ENCODE measurements at places on chromosomes 13 and 19.
A peak's percentile ranks its signal among the peaks of the same experiment; 100 is the strongest.

DNA sequence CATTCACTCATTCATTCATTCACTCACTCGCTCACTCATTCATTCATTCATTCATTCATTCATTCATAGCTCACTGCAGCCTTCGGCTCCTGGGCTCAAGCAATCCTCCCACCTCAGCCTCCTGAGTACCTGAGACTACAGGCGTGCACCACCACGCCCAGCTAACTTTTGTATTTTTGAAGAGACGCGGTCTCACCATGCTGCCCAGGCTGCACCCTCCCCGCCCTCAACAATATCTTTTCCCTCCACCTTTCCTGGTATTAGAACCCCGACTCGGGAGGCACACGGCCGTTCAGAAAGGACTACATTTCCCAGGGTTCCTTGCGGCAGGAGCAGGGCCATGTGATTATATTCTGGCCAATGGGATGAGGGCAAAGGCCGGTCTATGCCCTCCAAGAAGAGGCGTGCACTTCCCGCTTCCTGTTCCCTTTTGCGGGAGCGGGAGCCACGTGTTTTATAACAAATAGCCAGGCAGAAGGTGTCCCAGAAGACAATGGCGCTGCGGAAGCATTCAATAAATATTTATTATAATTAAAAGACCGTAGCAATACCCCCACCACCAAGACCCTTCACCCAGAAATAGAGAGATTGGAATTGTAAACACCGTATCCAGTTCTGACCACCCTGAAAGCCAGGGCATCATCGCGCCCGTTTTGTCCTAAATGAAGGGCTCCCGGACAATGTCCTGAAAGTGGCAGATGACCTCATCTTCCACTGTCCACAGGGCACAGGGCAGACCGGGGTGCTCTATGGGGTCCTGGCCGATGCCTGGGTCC, 15.9 kb downstream of the TICAM1 start:
- DNase-seq, result peak; percentile 97

DNA sequence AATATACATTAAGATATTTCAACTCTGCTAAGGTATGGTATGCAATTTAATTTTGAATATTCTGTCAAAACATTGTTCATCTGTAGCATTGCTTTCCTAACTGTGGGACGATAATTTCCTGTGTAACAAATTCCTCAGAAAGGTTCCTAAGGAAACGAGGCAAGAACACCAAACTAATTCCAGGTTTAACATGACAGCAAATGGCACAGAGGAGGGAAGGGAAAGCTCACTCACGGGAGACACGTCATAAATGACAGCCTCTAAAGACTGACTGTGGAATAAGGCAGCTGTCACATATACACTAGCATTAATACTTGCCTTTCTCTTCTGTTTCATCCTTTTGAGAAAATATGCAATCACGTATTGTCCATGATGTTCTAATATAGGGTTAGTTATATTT, 380.6 kb downstream of the LIG4 start:
- no peak for DNase-seq

GRCh38 chr19:873084-873483, 13.6 kb downstream of the CFD start:
- peak; percentile 45 for DNase-seq

DNA sequence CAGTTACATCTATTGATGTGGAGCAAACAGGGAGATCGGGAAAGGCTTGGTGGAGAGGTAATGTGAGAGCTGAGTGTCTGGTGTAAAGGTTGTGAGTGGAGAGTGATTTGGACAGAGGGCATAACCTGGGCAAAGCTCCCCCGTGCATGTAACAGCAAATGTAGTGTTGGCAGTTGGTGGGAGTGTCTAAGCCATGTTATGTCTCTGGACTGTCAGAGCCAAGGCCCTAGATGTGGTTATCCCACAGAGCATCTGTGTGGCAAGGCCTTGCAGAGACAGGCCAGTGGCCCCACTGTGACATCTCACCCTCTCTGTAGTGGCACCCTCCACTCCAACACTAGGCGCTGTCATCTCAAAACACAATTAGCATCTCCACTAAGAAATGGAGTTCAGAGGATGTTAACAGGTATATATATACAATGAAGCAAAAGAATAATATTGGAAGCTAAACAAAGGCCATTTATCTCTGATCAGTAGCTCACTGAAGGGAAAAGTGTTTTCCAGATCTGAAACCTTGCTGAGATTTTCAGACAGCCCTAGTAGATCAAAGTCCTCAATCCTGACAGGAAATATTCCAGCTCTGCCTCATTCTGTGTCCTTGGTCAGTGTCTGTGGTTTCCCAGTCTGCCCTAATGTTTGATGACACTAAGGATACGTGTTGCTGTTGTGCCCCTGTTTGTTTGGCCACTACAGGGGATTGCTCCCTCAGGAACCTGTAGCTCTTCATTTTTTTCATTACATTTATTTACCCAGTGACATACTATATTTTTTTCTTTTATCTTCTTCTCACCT, 20.2 kb downstream of the POLR1D start:
- no peak for DNase-seq
